T-helper 1 cell (primary cell): ENCODE measurements at places on chromosomes 6 and 20.

DNA sequence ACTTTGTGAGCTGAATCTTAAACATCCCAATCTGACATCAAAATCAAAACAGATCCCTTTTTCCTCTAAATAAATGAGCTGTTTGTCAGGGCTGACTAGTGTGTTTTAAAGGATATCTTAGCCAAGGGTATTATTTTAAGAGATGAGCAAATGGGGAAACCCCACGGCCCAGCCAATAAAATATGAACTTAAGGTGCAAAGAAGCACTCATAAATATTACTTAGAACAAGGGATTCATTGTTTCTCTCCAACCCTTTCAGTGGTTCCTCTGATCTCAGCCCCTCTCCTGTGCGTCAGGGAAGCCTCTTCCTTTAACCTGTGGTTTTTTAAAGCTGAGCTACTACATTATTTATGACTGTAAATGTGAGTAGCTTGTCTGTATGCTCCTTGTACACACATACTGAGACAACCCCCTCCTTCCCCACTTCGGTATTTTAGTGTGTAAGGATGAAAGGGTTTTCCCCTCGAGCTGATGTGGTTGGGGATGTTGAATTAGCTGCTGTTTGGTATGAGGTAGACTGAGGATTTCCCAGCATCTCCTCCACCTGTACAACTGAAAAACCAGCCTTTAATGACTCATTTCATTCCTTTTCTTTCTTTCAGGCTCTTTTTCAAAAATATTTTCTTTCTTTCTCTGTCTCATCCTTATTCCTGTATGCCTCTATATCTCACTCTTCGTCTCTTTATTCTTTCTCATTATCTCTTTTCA lies 6.5 kb downstream of the BMP5 start:
- peak; percentile 60 for DNase-seq

- DNase-seq, result no peak
Observed at GRCh38 chr20:1119524-1119923, 1.1 kb downstream of the PSMF1 start.

DNA sequence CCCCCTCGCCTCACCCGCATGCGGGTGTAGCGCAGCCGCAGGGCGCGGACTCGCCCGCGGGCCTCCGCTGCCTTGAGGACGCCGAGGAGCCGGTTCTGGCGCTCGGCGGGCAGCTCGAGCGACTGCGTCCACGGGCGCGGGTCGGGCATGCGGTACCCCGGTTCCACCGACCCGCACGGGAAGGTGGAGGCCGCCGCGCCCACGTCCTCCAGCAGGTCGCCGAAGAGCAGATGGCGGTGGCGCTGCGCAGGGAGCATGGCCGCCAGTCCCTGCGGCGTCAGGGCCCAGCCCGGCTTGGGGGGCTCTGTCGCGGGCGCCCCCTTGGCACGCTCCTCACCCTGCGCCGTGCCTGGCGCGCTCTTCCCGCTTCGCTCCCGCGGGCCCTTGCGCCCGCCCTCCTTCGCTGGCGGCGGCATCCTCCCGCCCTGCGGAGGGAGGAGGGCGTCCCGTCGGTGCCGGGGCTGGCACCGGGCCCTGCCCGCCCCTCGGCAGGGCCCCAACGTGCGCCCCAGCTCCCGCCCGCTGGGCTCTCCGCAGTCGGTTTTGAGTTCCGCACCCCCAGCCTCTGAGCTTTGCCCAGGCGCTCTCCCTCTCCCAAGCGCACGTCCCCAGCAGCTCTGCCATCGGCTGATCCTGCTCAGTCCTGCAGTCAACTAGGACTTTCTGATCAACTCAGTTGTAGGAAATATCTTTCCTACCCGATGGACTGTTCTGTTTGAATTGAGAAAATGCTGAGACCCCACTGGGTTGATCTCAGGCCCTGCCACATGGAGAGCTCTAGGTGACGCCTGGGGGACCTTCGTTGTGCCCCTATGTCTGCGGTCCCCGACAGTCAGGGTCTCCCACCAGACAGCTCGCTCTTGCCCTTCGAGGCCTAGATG lies at the start of gene LKAAEAR1:
TSS of gene LKAAEAR1 (minus strand) at position 595 of the 881 bp plus-strand sequence. CDS start at position 416, 179 bp downstream.
- no peak for DNase-seq

- DNase-seq, result no peak
Observed at GRCh38 chr6:84804720-84805119, 40.3 kb upstream of the TBX18 start.

DNA sequence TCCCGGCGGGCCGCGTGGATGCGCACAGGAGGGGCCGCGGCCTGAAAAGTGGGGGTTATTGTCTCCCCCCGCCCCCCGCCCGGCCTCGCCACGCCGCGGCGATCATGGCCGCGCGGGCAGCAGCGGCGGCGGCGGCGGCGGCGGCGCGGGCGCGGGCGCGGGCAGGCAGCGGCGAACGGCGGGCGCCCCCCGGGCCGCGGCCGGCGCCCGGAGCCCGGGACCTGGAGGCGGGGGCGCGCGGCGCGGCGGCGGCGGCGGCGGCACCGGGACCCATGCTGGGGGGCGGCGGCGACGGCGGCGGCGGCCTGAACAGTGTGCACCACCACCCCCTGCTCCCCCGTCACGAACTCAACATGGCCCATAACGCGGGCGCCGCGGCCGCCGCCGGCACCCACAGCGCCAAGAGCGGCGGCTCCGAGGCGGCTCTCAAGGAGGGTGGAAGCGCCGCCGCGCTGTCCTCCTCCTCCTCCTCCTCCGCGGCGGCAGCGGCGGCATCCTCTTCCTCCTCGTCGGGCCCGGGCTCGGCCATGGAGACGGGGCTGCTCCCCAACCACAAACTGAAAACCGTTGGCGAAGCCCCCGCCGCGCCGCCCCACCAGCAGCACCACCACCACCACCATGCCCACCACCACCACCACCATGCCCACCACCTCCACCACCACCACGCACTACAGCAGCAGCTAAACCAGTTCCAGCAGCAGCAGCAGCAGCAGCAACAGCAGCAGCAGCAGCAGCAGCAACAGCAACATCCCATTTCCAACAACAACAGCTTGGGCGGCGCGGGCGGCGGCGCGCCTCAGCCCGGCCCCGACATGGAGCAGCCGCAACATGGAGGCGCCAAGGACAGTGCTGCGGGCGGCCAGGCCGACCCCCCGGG lies 637 bp downstream of the ARID1B start:
- DNase-seq, result peak; percentile 69

DNA sequence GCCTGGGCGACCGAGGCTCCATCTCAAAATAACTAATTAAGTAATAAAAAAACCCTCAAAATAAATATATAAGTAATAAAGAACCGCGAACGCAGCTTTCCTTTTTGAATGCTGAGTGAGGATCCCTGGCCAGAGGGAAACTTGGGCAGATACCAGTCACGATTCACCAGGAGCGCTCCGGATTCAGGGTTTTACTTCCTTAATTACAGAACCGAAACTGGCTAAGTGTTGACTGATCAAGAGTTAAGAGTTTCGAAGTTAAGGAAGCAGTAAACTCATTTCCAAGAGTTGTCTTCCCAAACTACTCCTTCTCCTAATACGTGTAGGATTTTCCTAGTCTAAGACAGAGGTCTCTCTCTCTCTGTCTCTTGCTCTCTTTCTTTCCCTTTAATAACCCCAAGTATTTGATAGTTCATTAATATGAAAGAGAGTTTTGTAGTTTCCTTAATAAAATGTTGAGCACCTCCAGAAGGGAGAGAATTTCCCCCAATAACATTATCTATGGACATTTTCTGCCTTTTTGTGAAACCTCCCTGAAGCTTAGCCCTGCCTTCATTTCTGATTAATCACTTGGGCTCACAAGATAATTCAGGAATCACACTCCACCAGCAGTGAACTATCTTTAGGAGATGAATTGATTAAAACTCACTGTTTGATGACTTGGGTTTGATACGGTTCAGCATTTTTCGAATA lies 61.4 kb upstream of the ZNF217 start:
- DNase-seq, result no peak

- no peak for DNase-seq
Observed at GRCh38 chr20:10177326-10177725, 41.3 kb upstream of the SNAP25 start.

DNA sequence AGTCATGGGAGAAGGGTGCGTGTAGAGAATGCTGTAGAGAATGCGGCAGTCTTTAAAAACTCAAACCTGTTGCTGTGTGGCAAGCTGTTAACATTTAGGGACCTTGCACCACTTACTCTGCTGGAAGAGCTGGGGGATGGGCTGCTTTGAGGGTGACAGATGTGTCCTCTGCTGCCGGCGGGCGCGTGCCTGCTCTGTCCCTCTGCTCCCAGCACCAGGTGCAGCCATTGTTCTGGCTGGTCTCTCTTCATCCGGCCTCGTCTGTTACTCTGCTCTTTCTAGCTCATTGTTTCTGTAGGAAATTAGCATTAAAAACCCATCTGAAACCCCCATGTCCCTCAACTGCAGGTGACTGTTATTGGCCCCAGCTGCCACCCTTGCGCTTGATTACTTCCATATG lies 78.5 kb downstream of the CBFA2T2 start:
- no peak for DNase-seq

DNA sequence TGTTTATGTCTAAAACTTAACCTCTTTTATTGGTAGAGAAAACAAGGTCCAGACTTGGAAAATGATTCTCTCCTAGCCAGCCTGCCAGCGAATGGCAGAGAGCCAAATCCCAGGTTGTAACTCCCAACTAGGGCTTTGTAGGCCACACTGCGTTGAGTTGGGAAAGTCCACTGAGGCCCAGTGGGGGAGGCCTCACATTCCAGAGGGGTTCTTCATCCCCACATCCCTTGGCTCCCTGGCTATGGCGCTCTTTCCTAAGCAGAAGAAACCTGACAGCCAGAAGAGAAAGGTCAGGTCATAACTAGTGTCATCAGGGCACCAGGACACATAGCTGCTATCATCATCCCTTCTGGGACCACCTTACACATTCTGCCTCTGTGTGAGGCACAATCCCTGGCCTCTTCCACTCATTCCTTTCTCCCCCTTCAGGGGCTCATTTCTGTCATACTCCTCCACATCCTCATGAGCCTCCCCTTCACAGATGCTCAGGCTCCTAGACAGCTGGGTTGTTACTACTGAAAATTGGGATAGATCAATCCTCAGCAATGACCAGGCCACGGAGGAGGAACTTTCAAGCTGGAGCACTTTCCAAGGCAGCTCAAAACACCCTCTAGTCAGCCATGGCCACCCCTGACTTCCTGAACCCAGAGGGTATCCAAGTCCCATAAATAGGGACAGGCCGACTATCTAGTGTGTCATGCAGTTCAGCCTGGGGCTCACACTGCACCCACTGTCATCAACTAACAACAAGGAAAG lies 48.6 kb downstream of the TCP11 start:
- DNase-seq, result no peak

DNA sequence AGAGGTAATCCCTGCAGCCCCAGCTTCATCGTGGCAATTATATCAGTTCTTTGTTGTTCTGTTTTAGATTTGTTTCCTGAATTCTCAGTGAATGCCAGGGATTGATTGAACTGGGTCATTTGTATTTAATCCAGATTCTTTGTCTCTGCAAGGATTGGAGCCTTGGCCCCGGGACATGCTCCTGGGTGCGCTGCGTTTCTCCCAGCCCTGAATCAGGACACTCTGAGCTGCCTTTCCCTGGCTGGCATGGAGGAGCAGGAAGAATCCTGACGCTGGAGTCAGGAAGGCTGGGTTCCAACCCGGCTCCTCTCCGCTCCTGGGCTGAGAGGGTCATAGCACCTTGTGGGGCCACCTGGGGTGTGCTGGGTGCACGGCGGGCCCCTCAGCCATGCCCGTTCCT lies 545.6 kb downstream of the QKI start:
- no peak for DNase-seq
